AG20443 (cell line): ENCODE measurements at places on chromosomes 12 and 14.
A peak's percentile ranks its signal among the peaks of the same experiment; 100 is the strongest.

- no peak for DNase-seq
These were observed 1.3 kb downstream of the CLEC1A start for GRCh38 chr12:10097521-10097920.

DNA sequence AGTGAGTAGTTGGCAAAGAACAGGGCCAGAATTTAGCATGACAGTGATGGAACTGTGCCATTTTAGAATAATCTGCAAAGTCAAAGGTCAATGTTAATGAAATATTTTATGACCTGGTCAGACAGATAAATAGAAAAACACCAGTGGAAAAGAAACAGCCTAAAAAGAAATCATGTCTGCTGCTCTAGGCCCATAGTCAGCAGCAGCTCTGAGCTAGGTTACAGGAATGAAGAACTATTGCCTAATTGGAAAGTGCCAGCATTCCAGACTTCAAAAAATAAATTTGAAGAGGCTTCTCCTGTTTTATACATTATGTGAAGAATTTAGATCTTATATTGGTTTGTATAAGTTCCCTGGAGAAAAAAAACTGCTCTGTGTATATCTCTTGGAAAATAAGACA lies 9.8 kb downstream of the NPC2 start:
- no peak for DNase-seq

- no peak for DNase-seq
These were observed 693.9 kb upstream of the MGAT4C start for GRCh38 chr12:86950043-86950442.

- DNase-seq, result peak; percentile 84
These were observed 512 bp downstream of the POU6F1 start for GRCh38 chr12:51217133-51217967.

DNA sequence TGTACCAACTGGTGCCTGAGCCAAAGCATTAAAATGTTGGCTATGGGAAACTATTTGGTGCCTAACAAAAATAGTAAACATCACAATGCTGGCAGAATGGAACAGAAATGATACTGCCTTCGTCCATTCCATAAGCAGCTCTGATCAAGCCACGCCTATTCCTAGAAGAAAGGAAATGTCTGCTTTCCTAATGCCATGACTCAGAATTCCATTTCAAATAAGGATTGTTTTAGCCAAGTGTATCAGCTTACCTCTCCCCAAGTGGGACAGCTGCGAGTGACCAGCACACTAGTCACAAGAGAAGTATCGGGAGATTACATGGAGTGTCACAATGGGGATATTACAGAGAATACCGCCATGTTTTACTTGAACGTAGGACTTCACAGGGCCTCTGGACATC lies 38.7 kb downstream of the GLT8D2 start:
- DNase-seq, result peak; percentile 79

- no peak for DNase-seq
These were observed 22.8 kb downstream of the OTUB2 start for GRCh38 chr14:94048691-94049624.

DNA sequence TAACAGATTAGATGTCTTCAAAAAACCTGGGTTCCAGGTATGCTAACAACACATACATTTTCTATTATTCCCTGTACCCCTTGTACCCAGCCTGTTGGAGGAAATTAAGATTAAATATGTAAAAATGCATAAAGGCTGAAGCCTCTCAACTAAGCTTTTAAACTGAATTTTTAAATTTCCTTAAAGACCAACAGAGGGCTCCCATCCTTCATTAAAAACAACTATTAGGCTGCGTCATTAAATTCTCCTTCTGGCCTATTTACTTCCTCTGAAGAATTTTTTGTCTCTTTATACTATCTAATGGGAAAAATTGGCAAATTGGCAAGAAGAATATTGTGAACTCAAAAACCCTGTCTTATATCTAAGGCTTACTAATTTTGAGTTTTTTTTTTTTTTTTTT lies 21.8 kb downstream of the SENP1 start:
- DNase-seq, result no peak

- peak; percentile 80 for DNase-seq
These were observed 15.1 kb downstream of the AVIL start for GRCh38 chr12:57803319-57803893.

GRCh38 chr12:109264095-109264942 lies 44.8 kb downstream of the FOXN4 start:
- DNase-seq, result peak; percentile 87

DNA sequence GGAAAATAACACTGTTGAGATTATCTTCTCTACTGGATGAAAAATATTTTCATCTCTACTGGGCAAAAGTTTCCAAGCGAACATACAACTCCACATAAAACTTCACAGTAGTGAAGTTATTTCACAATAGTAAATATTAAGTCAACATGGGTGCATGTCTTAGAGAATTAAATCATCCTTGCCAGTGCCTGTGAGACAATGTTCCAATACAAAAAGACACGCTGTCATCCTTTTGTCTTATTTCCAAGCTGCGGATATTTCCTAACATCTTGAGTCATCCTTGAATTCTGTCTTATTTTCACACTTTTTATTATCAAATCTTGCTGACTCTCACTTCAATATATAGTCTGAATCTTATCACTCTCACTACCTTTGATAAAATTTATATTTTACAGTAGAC lies 142.9 kb upstream of the KITLG start:
- peak; percentile 68 for DNase-seq

- DNase-seq, result no peak
These were observed 6.3 kb upstream of the RIN3 start for GRCh38 chr14:92507174-92507768.

- DNase-seq, result no peak
These were observed 387 bp upstream of the IPO8 start for GRCh38 chr12:30696103-30696408.

- no peak for DNase-seq
These were observed 46.2 kb downstream of the ERH start for GRCh38 chr14:69351911-69352310.

GRCh38 chr12:53047221-53048032 lies 2.4 kb upstream of the TNS2 start:
- DNase-seq, result peak; percentile 90

DNA sequence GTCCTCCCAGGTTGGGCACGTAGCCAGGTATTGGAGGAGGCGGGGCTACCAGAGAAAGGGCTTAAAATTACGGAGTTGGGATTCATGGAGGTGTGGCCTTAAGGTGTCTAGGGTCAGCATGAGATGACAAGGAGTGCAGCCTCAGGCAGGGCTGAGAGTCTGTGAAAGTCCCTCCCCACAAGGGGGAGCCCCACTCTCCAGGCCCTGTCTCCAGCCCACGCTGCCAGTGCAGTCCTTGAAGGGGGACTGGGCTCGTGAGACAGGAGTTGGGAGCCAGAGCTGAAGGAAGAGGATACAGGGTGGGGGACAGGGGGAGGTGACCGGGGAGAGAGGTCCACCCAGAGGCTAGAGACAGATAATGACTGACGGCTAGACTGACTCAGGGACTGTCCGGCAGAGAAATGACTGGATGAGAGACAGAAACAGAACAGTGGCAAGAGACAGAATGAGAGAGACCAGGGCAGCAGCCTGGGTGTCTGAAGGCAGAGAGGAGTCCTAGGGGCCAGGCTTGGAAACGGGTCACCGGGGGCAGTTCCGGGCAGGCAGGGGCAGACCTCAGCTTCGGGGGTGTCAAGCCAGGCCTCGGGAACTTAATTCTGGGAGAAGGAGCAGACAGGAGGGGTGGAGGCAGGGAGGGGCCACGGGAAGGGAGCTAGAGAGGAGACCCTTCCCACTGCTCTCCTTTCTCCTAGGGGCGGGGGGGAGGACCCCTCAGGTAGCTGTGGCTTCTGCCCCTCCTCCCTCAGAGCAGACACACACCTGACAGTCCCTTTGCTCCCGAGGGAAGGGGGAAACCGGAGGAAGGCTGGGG lies 970 bp downstream of the CDH24 start:
- peak; percentile 89 for DNase-seq

GRCh38 chr12:92556141-92556540 lies 146.6 kb upstream of the PLEKHG7 start:
- DNase-seq, result no peak

DNA sequence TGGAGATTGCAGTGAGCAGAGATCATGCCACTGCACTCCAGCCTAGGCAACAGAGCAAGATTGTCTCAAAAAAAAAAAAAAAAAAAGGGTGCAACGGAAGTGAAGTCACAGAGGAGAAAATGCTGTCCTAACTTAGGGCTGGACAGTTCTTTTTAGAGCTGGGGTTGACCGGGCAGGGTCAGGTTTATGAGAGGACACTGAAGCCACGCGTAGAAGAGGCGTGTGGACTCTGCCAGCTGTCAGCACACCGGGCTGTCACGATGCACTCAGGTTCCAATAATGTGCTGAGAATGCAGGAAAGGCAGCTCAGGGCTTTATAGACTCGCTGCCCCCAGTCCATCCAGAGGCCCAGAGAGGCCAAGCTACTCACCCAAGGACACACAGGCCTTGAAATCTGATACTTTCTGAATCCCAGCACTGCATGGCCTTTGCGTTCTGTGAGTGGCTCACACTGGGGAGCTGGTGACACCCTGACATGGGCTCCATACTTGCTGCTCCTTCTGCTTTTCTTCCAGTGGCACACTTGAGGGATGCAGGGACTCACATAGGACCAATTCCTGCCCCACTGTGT lies 28.9 kb upstream of the SPPL3 start:
- DNase-seq, result no peak

- DNase-seq, result no peak
These were observed 3.9 kb upstream of the TM7SF3 start for GRCh38 chr12:27018037-27018436.

DNA sequence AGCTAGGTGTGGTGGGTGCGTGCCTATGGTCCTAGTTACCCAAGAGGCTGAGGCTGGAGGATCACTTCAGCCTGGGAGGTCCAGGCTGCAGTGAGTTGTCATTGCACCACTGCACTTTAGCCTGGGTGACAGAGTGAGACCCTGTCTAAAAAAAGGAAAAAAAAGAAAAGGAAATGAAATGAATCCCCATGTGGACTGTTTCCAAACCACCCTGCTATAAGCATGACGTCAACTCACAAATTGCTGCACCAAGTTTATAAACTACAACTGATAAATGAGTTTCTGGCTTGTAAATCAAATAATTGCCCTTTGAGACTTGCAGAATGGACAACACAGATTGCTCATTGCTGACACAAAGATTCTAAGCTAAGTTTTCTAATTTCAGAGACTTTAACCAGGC lies 51.0 kb upstream of the STK38L start:
- DNase-seq, result peak; percentile 40

DNA sequence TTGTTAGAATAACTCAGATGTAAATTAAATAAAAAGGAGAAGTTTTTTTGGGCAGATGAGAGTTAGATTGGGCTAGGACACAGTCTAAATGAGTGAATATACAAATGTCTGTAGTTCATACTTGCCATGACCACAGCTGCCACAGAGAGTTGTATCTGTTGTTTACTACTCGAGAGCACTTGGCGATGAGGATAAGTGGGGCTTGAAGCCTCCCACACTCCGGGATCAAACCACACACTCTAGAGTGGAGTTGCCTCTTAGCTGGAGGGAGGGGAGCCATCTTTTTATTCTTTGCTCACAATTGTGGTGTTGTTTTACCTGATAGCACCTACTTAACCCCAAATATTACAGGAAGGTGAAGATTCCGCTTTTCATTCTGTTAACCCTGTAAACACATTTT lies 27.5 kb downstream of the BEST3 start:
- DNase-seq, result no peak

- DNase-seq, result no peak
These were observed 571 bp downstream of the ZNF891 start for GRCh38 chr12:133129368-133130037.

DNA sequence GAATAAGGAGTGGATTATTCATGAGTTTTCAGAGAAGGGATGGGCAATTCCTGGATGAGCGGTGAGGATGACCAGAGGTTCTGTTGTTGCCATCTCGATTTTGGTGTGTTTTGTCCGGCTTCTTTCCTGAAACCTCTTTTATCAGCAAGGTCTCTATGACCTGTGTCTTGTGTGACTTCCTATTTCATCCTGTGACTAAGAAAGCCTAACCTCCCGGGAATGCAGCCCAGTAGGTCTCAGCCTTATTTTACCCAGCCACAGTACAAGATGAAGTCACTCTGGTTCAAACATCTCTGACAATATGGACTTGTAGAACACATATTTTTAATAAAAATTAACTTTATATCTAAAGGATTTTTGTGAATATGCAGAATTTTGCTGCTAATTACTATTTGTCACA lies 716.4 kb downstream of the FSCB start:
- DNase-seq, result no peak

DNA sequence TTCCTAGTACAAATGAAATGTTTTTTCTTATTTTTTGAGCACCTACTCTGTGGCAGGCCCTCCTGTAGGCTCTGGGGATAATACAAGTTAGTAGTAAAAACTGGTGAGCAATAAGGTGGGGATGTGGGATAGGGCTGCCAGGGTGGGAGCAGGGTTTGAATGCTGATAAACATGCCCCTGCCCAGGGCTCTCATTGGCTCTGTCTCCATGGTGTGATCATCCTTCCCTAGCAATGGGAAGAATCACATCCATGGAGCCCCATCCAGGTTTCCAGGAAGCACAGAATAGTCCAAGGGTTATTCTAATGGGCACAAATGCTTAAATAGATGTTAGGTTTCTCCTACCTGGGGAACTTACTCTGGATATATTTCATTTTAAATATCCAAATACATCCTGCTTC lies 45.5 kb downstream of the GIT2 start:
- DNase-seq, result no peak
